ENCODE measurements at places on chromosomes 2 and 18. TPM values are rescaled to one million over a fixed set of nuclear protein-coding genes. Genes with fewer than 3 reads are reported as not detected.

NTSR2 gene
- total RNA-seq: not detected

DNA sequence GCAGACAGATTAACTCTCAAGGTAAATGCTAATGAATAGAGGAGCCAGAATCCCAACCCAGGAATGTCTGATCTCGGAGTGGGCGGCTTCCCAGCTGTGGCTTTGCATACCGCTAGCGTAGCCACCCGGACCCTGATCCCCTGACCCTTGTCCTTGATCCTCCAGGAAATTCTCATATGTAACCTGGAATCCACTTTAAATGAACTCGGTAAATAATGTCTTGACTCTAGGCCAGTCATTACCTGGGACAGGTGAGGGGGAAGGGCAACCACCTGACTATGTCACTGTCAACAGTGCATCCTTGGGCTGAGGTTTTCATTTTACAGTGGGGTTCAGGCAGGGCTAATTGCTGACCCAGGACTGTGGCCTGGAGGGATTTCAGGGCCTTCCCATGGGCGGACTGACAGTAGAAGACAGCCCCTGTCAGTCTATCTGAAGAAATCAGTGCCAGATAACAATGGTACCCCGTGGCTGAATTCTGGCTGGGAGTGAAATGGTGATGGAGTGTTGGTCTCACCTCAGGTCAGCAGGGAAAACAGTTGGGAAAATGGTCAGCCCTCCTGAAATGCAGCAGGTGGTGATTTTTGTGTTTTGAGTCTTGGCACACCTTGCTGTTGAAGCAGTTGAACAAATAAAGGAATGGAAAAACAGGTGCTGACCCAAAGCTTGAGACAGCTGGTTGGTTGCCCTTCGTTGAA is 9.6 kb downstream of the ACKR3 start:
- H3K27me3 ChIP-seq: no peaks in the 10 kb centered on the region
- H3K36me3 ChIP-seq: peaks cover 14% of the 10 kb centered on the region
- H3K4me3 ChIP-seq: no peak overlapping the region
- no peak overlapping the region for H3K27ac ChIP-seq
- DNase-seq: no peak

GRCh38 chr18:55910296-55910695 is 322.3 kb upstream of the TCF4 start:
- peaks cover 10% of the 10 kb centered on the region for H3K4me1 ChIP-seq
- no peaks in the 10 kb centered on the region for H3K36me3 ChIP-seq
- no peak overlapping the region for H3K27ac ChIP-seq
- H3K4me3 ChIP-seq: no peak overlapping the region
- H3K27me3 ChIP-seq: no peaks in the 10 kb centered on the region

DNA sequence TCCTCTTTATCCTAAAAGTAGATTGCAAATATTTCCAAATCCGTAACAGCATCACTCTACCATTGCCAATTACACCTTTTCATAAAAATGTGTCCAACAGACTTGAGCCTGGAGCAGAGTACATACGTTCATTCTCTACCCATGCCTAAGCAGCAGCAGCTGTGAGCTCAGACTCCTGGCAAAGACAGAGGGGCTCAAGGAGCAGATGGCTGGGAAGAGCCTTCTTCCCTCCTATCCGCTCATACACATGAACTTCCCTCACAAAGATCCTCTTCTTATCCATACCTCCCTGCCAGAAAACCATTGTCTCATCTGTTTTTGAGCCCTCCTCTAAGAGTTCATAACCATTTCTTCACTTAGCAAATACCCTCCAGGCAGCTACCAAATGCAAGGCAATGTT is 164.3 kb upstream of the ARL4C start:
- H3K4me1 ChIP-seq: no peaks in the 10 kb centered on the region
- H3K27ac ChIP-seq: no peak overlapping the region
- no peaks in the 10 kb centered on the region for H3K36me3 ChIP-seq
- DNase-seq: no peak
- no peak overlapping the region for H3K4me3 ChIP-seq

- H3K27me3 ChIP-seq: no peaks in the 10 kb centered on the region
- H3K36me3 ChIP-seq: no peaks in the 10 kb centered on the region
- no peak for DNase-seq
- H3K4me3 ChIP-seq: no peak overlapping the region
Measured at GRCh38 chr2:172230332-172230888, 127.7 kb upstream of the DLX2 start.

LPIN1 gene
- 67.5 TPM for total RNA-seq

- no peaks in the 10 kb centered on the region for H3K36me3 ChIP-seq
- no peak overlapping the region for H3K27ac ChIP-seq
- no peak overlapping the region for H3K4me3 ChIP-seq
- H3K4me1 ChIP-seq: peaks cover 13% of the 10 kb centered on the region
Measured at GRCh38 chr2:61045999-61046398, 19.7 kb upstream of the SANBR start.

- DNase-seq: no peak
- no peak overlapping the region for H3K4me3 ChIP-seq
- peaks cover 25% of the 10 kb centered on the region for H3K4me1 ChIP-seq
- no peaks in the 10 kb centered on the region for H3K36me3 ChIP-seq
Measured at GRCh38 chr2:70523996-70524965, 29.3 kb downstream of the TGFA start.

UGT1A8 gene
- not detected for total RNA-seq

HOXD9 gene
- 12.5 TPM for total RNA-seq

DNA sequence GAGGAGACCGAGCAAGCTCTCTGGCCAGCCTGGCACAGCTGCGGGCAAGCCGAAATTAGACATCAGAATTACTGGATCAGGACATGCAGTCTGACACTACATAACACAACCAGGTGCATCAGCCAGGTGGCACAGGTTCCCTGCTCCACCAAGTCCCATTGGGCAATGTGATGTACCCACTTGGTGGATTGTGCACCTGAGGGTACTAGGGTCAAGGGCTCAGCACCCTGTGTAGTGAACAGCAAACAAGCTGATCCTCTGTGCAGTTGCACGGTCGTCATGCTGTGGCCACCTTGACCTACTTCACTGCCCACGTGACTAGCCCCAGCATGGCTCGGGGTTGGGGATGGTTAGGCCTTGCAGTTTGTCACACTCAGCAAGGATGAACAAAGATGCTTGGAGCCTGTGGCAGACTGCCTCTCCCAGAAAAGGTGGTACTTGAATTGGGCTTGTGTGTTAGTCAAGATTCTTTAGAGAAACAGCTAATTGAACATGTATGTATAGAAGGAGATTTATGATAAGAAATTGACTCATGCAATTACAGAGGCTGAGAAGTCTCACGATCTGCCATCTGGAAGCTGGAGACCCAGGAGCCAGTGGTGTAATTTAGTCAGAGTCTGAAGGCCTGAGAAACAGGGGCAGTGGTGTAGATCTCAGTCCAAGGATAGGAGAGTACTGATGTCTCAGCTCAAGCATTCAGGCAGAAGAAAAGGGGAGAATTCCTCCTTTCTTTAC is 71.4 kb upstream of the TMEM87B start:
- no peak overlapping the region for H3K27ac ChIP-seq
- H3K4me3 ChIP-seq: no peak overlapping the region
- peaks cover 6% of the 10 kb centered on the region for H3K4me1 ChIP-seq
- H3K27me3 ChIP-seq: no peaks in the 10 kb centered on the region

DNA sequence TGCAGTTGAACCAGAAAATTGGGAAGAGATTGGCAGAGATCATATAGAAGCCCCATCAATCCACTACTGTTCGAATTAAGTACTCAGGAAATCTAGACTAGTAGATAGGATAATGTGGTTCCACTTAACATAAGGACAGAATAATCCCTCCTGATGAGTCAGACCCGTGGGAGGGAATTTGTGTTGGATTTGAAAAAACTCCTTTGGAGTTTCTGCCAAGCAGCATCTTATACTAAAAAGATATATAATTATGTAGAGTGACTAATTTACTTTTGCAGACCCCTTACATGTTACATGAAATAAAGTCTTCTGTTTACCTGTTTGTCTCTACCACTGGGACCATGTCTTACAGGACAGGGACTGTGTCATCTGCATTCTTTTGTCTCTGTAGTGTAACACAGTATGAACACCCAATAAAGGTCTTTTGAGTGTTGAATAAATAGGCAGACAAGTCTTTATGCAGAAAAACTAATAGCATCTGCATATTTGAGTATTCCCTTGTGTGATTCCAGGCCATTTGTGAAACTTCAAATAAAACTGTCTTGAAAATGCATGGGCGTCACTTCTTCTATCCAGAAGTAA is 122.6 kb upstream of the DNAJC10 start:
- no peak overlapping the region for H3K4me3 ChIP-seq
- DNase-seq: no peak
- H3K36me3 ChIP-seq: no peaks in the 10 kb centered on the region
- no peaks in the 10 kb centered on the region for H3K27me3 ChIP-seq
- H3K27ac ChIP-seq: no peak overlapping the region

ADAM23 gene
- 5.2 TPM for total RNA-seq

DNA sequence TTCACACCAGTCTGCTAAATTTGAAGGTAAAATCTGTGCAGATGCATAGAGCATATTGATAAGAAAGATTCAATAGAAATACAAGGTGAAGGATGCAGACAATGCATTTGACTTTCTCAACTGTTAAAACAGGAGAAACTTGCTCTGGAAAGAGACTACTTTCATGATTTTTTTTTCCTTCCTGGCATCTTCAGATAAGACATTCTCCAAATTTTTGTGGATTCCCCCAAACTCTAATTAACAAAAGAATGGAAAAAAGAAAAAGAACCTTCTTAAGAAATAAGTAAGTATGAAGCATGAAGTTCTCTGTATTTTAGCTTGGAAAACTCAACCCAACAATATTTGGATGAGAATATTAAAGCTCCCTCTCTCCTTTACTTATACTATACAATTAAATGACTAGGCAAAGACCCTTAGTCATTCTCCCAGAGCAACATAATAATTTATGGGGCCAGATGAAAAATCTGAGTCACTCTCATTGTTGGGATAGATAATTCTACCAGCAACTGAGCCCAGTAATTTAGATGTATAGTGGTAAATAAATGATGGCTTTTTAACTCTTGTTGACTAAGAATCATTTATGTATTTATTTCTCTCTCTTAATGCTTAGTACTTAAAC is 298.7 kb upstream of the COL3A1 start:
- no peaks in the 10 kb centered on the region for H3K36me3 ChIP-seq
- no peak overlapping the region for H3K4me3 ChIP-seq
- DNase-seq: no peak
- H3K27ac ChIP-seq: no peak overlapping the region

- peak overlapping the region; percentile 16 for H3K27ac ChIP-seq
- peak overlapping the region; percentile 40 for H3K4me3 ChIP-seq
- H3K36me3 ChIP-seq: no peaks in the 10 kb centered on the region
- H3K27me3 ChIP-seq: peaks cover 21% of the 10 kb centered on the region
- DNase-seq: peak; percentile 77
Measured at GRCh38 chr2:72145289-72145657, 2.4 kb downstream of the CYP26B1 start.

DNA sequence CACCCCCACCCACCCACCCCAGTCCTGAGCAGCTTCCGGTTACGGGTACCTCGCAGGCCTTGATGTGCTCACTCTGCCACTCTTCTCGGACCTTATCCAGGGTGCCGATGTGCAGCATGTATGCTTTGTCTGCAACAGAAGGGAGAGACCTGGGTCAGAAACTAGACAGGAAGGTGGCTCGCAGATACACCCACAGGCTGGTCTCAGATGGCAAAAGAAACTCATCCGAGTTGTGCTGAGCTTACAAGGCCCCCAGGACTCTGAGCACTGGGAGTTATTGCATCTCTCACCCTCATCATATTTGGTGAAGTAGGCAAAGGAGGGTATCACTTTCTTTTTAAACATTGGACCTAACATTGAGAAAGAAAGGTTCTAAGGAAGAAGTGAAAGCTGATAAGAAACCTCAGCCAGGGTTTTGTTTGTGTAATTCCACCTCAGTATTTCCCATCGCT is 30.6 kb upstream of the EPG5 start:
- H3K4me3 ChIP-seq: no peak overlapping the region
- DNase-seq: no peak
- H3K27me3 ChIP-seq: no peaks in the 10 kb centered on the region
- H3K27ac ChIP-seq: no peak overlapping the region

GRCh38 chr2:53202063-53202462 is 565.5 kb upstream of the CHAC2 start:
- no peaks in the 10 kb centered on the region for H3K27me3 ChIP-seq
- H3K4me1 ChIP-seq: no peaks in the 10 kb centered on the region

SERPINB3 gene
- 464 TPM for total RNA-seq

ADCYAP1 gene
- 2.2 TPM for total RNA-seq

DNA sequence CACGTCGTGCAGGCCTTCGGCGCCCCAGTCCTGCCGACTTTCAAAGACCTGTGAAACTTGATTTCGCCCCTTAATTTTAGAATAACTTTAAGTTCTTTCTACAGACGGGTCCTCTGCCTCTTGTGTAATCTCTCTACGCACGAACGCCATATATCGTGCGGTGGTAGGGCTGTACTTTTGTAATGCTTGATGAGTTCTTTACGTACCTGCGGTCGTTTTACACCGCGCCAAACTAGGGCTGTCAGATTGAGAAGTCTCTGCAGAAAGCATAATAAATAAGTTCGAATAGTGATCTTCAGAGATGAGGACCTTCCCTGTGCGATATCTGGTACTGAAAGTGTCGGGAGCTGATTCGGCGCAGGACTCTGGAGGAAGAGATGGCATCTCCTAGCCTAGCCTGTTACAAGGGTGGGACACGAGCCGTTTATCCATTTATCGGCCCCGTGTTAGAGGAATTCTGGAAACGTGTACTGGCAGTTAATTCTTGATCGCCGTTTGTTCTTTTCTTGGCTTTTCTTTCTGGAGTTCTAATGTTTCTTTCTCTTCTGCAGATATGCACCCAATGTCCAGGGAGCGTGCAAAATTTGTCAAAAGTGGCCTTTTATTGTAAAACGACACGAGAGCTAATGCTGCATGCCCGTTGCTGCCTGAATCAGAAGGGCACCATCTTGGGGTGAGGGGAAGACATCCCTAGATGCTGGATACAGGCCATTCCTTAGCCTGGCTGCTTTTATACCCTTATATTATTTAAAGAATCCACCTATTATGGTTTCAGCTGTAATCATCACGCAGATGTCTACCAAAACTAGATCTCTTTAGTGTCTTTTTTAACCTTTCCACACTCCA is 781 bp upstream of the SLC5A6 start:
- no peak for DNase-seq
- no peaks in the 10 kb centered on the region for H3K36me3 ChIP-seq
- H3K27me3 ChIP-seq: no peaks in the 10 kb centered on the region
- H3K27ac ChIP-seq: peak overlapping the region; percentile 87

DNA sequence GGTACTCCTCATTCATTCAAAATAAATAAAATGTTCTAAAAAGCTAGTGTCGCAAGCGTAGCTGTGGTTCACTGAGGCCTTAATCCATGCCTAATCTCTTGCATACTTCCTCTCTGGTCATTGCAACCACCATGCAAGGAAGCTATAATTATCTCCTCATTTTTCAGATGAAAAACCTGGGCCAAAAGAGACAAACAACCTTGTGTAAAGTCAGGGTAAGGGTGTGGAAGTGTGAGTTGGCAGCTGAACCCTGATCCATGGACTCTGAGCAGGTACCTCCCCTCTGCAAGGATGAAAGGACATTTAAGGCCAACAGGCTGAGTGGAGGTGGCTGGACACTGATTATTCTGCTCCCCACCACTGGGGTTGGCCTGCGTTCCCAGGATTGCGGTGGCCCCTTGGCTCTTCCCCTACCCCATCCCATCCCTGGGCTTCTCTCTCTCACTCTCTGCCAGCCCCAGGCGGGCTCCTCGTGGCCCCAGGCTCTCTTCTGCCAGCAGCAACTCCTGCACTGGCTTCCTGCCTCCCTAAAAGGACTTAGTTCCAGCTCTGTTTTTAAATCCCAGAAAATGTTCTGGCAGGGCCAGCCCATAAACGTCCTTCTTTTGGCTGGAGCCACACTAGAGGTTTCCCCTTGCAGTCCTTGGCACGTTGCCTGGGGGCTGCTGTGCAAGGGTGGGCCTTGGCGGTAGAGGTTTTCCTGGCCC is 72.0 kb upstream of the AFF3 start:
- no peak overlapping the region for H3K27ac ChIP-seq
- peaks cover 28% of the 10 kb centered on the region for H3K4me1 ChIP-seq
- DNase-seq: peak; percentile 69
- no peaks in the 10 kb centered on the region for H3K27me3 ChIP-seq

Data from vagina (tissue), 2 donors.